PC-3 (cell line): ENCODE measurements at places on chromosomes 11 and 22. TPM values are rescaled to one million over a fixed set of nuclear protein-coding genes. Genes with fewer than 3 reads are reported as not detected.
A peak's percentile ranks its signal among the peaks of the same experiment; 100 is the strongest.

The NPTXR gene
- total RNA-seq = 2.8 and 3.5 TPM in 2 replicates

The PLAAT5 gene
- total RNA-seq = not detected in 2 replicates

The HOATZ gene
- not detected in 2 replicates for total RNA-seq

The OR5P2 gene
- not detected in 2 replicates for total RNA-seq

The NUDT8 gene
- total RNA-seq = 36.3 and 50.6 TPM in 2 replicates

The SCN4B gene
- total RNA-seq = not detected in 2 replicates

The PHF21B gene
- total RNA-seq = 0.12 TPM in 1 of 2 replicates, not detected in the other

The HEPN1 gene
- total RNA-seq = not detected in 2 replicates

The RTN4R gene
- total RNA-seq = 10.4 and 12.2 TPM in 2 replicates

GRCh38 chr11:70460964-70461363 lies 62.6 kb downstream of the CTTN start:
- DNase-seq = no peak

GRCh38 chr11:87879118-87879517 lies 296.1 kb downstream of the RAB38 start:
- DNase-seq = peak; percentile 63

DNA sequence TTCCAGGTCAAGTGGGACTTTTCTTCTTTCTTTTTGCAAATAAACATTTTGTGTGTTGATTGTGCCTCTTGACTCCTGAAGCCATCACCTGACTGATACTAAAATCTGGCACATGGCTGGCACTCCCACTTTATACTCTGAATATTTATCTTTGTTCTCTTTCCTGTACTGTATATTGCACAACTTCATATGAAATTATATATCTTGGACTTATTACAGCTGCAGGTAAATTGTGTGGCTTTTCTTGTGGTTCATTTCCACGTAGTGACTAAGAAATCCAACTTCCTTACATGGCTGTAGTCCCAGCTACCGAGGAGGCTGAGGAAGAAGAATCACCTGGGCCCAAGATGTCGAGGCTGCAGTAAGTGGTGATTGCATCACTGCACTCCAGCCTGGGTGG lies 23.7 kb upstream of the OR5B12 start:
- peak; percentile 76 for DNase-seq

DNA sequence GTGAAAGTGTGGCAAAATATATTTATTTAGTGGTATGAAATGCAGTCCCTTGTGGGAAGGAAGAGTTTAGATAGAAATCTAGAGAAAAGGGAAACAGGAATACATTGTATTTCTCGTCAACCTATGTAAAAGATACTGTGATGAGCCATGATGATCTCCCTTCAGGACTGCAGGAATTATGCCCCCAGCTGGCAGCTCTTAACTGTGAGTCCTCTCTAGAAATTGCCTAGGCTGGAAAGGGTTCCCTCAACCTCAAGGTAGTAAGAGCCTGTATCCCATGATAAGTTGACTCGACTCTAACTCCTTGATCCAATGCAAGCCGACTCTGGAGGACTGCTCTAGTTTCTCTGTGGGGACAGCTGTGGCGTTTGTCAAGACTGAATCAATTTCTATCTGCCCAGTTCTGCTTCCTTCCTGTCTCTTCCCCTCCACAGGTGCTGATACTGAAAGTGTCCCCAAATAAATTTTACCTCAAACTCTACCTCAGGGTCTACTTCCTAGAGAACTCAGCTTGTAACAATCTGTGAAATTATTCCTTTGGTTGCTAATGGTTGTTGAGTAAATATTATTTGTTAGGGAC lies 897.3 kb downstream of the METTL15 start:
- no peak for DNase-seq

- DNase-seq = peak; percentile 48
Observed at GRCh38 chr11:45037434-45038005, 86.8 kb upstream of the TP53I11 start.

GRCh38 chr11:111229604-111230003 lies 15.9 kb upstream of the POU2AF2 start:
- DNase-seq = no peak

GRCh38 chr22:41550952-41551491 lies 6.8 kb upstream of the POLR3H start:
- no peak for DNase-seq

DNA sequence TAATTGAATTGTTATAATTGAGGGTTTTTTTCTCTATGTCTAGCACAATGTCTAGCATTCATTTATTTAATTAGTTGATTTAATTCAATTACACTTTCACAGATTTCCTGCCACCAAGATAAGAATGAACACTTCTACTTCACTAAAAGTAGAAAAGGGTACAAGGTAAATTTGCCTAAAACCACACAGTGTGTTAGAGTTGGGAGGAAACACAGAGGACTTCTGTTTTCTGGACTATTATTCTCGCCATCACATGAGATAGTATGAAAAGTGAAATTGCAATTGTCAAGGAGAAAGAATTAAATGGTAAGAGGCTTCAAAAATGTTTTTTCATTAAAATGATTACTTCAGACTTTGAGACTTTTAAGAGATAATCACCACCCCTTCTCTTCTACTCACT lies 109.5 kb downstream of the ETS1 start:
- DNase-seq = no peak

GRCh38 chr11:66326261-66327111 lies 9.6 kb upstream of the CD248 start:
- peak; percentile 36 for DNase-seq

GRCh38 chr11:101369835-101370234 lies 214.0 kb downstream of the TRPC6 start:
- DNase-seq = no peak

DNA sequence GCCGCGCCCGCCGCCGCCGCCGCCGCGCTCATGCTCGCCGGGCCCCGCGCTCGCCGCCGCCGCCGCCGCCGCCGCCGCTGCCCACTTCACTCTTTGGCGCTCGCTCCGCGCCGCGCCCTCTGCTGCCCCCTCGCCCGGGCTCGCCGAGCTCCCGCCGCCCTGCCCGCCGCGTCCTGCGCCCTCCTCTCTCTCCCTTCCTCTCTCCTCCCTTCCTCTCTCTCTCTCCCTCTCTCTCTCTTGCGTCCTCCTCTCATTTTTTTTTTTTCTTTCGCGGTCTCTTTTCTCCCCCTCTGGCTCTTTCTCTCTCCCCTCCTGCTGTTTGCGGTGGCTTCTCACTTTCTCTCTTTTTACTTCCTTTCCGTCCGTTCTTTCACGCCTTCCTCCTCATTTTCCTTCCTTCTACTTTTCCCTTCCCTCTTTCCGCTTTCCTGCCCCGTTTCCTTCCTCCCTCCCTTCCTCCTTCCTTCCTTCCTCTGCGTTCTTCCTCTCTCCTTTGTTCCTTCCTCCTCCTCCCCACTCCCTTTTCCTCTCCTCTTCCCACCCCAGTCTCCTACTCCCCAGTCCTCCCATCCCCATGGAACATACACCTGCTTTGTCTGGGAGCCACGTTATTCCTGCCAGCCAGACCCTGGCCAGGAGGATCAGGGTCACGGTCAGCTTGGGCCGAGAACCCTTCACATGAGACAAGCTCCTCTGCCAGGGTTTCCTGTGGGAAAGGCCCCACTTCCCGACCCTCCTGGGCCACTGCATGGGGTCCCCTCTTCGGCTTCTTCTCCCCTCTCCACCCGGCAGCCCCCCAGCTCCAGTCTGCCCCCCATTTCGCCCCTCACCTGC lies 19.3 kb upstream of the SHISAL1 start:
- peak; percentile 11 for DNase-seq

DNA sequence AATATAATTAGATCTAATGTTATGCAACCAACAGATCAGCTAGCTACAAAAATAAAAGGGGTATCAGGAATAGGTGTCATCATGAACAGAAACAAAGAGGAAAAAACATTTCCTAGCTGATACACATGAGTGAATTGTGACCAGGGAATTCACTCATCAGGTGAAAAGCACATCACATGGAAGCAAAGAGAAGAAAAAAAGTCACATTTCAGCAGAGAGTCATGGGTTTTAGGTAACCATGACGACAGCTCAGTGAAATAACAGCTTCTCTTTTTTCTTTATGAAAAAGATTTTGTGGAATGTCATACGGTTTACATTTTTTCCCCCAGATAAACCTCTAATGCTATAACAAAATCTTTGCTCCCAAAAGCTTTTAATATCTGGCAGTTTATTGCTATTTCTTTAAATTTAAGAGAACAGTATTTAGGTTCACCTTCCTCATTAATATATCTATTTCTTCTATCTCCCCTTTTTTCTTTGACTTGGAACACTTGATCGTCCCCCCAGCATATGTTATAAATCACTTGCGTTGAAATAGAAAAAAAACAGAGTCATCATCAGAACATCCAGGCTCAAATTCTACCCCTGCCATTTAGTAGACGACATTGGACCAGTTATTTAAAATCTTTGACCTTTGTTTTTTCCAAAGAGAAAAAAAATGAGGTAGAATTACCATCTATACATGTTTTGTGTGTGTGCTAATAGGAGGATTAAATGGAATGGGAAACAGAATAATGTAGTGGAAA lies 5.3 kb downstream of the TYR start:
- no peak for DNase-seq

GRCh38 chr11:64536997-64537396 lies 54.0 kb upstream of the SLC22A12 start:
- DNase-seq = no peak

DNA sequence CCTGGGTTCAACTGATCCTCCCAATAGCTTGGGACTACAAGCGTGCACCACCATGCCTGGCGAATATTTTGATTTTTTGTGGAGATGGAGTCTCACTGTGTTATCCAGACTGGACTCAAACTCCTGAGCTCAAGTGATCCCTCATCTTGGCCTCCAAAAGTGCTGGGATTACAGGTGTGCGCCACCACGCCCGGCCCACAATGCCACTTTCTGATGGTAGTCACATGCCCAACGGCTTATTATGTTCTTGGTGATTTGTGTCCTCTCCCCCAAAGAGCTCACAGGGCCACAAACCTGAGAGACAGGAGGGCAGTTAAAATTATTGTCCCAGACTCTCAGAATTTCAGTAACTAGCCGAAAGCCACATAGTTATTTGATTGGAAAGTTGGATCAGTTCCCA lies 9.6 kb downstream of the GRIK4 start:
- DNase-seq = no peak

- no peak for DNase-seq
Observed at GRCh38 chr22:49261616-49262015, 566.1 kb downstream of the BRD1 start.

DNA sequence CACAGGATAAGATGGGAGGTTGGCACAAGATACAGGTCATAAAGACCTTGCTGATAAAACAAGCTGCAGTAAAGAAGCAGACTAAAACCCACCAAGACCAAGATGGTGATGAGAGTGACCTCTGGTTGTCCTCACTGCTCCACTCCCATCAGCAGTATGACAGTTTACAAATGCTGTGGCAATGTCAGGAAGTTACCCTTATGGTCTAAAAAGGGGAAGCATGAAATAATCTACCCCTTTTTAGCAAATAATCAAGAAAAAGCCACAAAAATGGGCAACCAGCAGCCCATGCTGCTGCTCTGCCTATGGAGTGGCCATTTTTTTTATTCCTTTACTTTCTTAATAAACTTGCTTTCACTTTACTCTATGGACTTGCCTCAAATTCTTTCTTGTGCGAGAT lies 8.7 kb upstream of the PIWIL4 start:
- DNase-seq = no peak

DNA sequence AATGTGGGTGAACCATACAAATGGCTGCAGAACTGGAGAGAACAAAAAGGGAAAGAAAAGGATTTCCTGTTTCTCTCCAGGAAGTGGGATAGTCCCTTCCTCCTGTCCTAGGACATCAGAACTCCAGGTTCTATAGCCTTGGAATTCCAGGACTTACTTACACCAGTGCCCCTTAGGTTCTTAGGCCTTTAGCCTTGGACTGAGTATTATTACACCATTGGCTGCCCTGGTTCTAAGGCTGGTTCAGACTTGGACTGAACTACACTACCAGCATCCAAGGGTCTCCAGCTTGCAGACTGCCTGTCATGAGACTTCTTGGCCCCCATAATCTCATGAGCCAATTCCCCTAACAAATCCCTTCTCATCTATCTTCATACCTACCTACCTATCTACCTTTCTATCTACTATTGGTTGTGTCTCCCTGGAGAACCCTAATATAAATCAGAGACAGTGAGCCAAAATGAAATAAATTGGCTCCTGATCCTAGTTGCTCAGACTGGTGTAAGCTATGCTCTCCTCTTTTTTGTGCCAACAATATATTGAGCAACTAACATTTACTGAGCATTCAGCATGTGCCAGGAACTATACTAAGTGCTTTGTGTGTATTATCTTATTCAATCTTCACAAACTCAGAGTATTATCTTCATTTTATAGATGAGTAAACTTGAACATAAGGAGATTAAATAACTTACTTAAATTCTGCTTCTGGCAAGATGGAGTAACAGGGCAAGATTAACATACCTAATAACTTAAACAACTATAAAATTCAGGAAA lies 303.7 kb downstream of the TTC28 start:
- no peak for DNase-seq

DNA sequence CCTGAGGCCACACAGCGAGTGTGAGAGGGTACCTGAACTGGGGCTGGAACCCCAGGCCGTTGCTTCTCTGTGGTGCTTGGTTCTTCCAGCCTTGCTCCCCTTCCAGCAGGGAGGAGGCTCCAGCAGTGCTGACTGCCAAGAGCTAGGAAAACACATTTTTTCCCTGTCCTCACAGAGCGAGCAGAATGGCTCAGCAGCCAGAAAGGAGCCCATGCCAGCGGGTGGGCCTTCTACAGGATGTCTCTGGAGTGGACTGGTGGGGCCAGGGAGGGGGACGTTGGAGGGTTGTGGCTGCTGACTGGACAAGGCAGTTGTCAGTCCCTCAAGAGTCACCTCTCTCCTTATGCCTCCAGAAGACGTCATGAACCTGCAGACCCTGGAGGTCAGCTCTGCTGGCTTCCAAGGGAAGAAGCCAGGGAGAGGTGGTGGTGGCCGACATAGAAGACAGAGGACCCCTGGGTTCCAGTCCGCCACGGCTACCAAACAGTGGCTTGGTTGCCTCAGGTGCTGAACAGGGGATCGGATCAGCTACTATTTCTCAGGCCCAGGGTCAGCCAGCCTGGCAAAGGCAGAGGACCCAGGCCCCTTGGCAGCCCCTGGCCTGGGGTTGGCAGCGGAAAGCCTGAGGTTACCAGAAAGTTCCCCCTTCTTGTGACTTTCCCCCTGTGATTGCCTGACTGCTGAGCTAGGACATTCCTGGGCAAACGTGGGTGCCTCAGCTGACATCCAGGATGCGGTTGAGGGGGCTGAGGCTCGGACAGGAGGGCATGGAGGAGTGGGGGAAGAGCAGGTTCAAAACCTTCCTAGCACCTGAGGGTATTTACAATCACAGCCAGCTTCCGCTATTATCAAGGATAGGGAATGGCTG lies 3.7 kb downstream of the MAFF start:
- no peak for DNase-seq

- DNase-seq = peak; percentile 92
Observed at GRCh38 chr11:85821636-85822035, 10.7 kb upstream of the SYTL2 start.
